ENCODE measurements at places on chromosomes 4 and X.

GRCh38 chr4:152601156-152601555 is 65.3 kb upstream of the FBXW7 start:
- DNase-seq: no peak
- no peaks in the 10 kb centered on the region for H3K36me3 ChIP-seq
- no peak overlapping the region for H3K4me3 ChIP-seq
- peaks cover 3% of the 10 kb centered on the region for H3K27me3 ChIP-seq

GRCh38 chr4:87521757-87522374 is 7.3 kb downstream of the SPARCL1 start:
- no peaks in the 10 kb centered on the region for H3K4me1 ChIP-seq
- no peaks in the 10 kb centered on the region for H3K36me3 ChIP-seq
- H3K4me3 ChIP-seq: no peak overlapping the region

- H3K36me3 ChIP-seq: no peaks in the 10 kb centered on the region
- no peak overlapping the region for H3K4me3 ChIP-seq
- no peak for DNase-seq
- no peaks in the 10 kb centered on the region for H3K27me3 ChIP-seq
- H3K4me1 ChIP-seq: no peaks in the 10 kb centered on the region
- H3K27ac ChIP-seq: no peak overlapping the region
Measured at GRCh38 chrX:14776901-14777300, 96.0 kb downstream of the FANCB start.

DNA sequence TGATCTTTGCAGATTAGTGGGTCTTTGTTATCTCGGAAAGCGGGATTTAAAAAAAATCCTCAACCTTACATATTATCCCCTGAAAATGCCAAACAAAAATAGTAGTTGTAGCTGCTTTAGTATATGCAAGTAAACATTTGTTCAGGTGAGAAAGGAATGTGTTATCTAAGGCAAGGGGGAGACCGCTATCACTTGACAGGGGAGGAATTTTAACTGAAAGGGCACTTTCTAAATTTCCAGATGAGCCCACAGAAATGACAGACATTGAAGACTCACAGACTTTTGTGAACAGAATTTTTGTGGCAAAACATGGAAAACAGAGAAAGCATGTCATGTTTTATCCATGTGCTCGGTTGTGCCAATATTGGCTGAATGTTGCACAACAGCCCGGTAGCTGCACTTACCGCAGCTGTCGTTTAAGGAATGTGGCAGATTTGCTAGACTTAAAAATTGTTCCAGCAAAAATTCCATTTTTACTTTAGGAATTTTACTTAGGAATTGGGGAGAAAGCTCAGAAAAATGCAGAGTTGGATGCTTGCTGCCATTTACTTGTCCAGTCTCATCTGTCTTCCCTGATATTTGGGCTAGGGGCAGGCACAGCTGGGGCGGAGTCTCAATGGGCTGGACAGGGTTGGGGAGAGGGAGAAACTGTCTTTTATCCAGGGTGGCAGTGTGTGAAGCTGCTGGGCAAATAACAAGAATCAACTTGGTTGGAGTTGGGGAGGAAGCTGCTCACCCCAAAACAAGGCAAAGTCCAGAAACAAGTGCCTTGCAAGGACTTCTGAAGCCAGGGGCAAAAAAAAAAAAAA is 94.6 kb upstream of the RPS6KA3 start:
- H3K27me3 ChIP-seq: peaks cover 10% of the 10 kb centered on the region
- H3K4me3 ChIP-seq: no peak overlapping the region
- no peak overlapping the region for H3K27ac ChIP-seq
- no peak for DNase-seq
- H3K36me3 ChIP-seq: no peaks in the 10 kb centered on the region
- no peaks in the 10 kb centered on the region for H3K4me1 ChIP-seq

DNA sequence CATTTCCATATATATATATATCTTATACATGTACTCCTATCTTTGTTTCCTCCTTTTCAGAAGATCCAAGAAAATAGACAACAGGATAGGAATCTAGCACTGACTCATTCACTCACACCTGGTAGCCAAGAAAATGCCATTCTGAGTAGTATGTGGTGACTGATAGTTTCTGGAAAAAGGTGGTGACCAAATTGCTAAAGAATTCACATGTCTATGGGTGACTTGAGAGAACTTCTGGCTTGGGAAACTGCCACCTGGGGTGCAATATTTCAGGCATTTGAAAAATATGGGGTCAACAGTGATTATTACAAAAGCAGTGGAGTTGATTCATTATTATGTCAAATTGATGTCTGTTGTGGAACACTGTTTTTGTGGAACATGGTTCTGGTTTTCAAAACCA is 605.1 kb downstream of the PCDH18 start:
- no peak for DNase-seq
- no peak overlapping the region for H3K27ac ChIP-seq
- no peak overlapping the region for H3K4me3 ChIP-seq
- no peaks in the 10 kb centered on the region for H3K36me3 ChIP-seq
- no peaks in the 10 kb centered on the region for H3K4me1 ChIP-seq

- peaks cover 3% of the 10 kb centered on the region for H3K27me3 ChIP-seq
- H3K27ac ChIP-seq: no peak overlapping the region
- H3K4me1 ChIP-seq: peaks cover under 1% of the 10 kb centered on the region
- no peaks in the 10 kb centered on the region for H3K36me3 ChIP-seq
- DNase-seq: no peak
Measured at GRCh38 chr4:73725985-73726384, 14.4 kb upstream of the CXCL8 start.

GRCh38 chr4:17702641-17703040 is 78.8 kb downstream of the FAM184B start:
- no peaks in the 10 kb centered on the region for H3K4me1 ChIP-seq
- H3K36me3 ChIP-seq: no peaks in the 10 kb centered on the region
- no peak overlapping the region for H3K4me3 ChIP-seq
- peaks cover 3% of the 10 kb centered on the region for H3K27me3 ChIP-seq
- no peak for DNase-seq

DNA sequence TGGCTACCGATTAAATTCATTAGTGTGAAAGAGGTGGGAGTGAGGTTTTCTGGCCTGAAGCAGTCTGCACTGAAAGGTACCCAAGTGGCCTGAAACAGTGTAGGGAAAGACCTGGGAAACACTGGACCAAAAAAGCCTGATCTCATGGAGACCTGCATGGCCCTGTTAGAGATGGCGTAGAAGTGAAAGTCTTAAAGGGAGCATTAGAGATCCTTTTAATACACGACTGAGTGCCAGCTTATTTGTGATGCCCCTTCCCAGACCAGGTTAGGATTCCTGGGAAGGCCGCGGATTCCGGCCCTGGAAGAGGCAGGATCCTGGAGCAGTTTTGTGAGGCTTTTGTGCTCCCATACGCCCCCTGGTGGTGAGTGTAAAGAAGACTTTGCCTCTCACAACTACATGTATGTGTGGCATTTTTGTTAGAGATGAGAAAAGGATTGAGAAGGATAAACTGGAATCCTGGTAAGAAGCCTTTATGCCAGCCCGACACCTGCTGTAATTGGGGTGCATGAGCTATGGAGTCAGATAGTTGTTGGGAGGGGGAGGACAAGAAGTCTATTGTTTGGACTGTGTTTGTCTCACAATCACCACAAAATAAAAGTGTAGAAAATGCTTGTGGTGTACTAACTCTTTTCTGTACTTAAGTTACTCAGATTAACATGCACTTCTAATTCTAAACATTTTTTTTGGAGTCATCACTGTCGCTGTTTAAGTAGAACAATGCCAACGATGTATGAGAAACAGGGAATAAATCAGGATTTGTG is 54.0 kb downstream of the JADE1 start:
- H3K36me3 ChIP-seq: peaks cover 81% of the 10 kb centered on the region
- H3K4me3 ChIP-seq: no peak overlapping the region
- H3K4me1 ChIP-seq: peaks cover 48% of the 10 kb centered on the region
- H3K27ac ChIP-seq: peak overlapping the region; percentile 60

DNA sequence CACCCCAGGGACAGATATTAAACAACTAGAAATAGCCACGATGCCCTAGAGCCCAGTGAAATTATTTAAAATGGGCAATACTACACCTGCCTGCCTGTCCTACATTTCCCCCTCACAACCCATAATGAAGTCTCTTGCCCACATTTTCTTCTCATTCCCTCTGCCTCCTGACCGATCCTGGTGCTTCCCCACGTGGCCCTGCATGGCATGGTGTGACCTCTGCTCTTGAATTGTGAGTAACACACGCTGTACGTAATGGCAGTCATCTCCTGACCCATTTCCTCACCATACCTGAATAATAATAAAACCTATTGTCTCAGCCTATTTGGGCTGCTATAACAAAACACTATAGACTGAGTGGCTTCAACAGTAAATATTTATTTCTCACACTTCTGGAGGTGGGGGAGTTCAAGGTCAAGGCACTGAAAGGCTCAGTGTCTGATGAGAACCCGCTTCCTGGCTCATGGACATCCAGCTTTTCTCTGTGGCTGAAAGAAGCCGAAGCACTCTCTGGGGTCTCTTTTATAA is 77.0 kb upstream of the ENPP6 start:
- H3K4me3 ChIP-seq: no peak overlapping the region
- DNase-seq: no peak
- no peaks in the 10 kb centered on the region for H3K36me3 ChIP-seq
- H3K27ac ChIP-seq: no peak overlapping the region

DNA sequence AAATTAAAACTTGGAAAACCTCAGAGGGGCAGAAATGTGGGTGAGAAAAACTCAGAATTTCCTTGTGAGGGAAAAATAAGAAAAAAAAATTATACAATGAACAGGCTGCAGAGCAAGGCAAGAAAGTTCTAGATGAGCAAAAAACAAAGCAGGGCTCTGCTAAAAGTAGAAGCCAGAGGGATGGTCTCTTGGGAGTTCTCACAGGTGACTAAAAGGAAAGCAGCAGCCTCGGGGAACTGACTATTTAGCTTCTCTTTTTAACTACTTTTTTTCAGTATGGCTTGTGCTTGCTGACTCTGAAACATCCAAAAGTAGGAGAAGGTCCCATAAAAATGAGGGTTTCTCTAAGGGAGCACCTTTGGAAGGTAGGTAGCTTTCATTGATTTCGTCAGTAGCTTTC is 36.4 kb downstream of the PCDH19 start:
- H3K4me1 ChIP-seq: no peaks in the 10 kb centered on the region
- H3K27me3 ChIP-seq: no peaks in the 10 kb centered on the region
- no peaks in the 10 kb centered on the region for H3K36me3 ChIP-seq
- no peak for DNase-seq
- H3K27ac ChIP-seq: no peak overlapping the region

- H3K27me3 ChIP-seq: no peaks in the 10 kb centered on the region
- no peak for DNase-seq
- H3K4me1 ChIP-seq: peaks cover 23% of the 10 kb centered on the region
- peaks cover 20% of the 10 kb centered on the region for H3K36me3 ChIP-seq
- H3K27ac ChIP-seq: no peak overlapping the region
- H3K4me3 ChIP-seq: no peak overlapping the region
Measured at GRCh38 chrX:47840111-47840510, 3.4 kb downstream of the ZNF81 start.

DNA sequence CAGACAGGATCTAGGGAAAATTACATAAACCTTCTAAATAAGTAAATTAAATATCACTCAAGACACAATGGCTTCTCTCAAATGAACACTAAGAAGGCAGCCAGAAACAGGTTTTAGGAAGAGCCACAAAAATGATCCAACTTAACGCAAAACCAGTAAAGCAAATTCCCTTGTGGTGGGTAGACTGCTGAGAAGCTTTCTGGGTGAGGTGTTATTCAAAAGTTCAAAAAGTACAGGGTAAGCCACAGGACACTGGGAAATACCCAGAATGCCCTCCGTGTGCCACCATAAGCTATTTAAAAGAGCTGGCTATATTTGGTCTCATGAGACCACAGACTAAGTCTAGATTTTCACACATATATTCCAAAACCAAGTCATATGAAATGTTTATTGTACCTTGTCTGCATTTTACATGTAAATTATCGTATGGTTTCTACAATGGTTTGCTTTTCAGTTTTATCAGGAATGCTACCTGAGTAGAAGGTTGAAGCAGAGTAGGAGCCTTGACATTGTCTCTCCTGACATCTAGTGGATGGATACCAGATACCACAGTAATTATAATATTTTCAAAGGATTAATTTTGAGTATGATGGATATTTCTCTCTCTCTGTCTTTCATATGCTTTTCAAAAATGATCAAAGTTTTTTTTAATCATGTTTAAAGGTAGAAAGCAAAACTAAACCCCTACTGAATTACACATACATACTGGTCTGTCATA is 109.3 kb upstream of the KLHL13 start:
- no peaks in the 10 kb centered on the region for H3K36me3 ChIP-seq
- H3K4me1 ChIP-seq: no peaks in the 10 kb centered on the region
- H3K4me3 ChIP-seq: no peak overlapping the region
- no peak overlapping the region for H3K27ac ChIP-seq
